AML-193 (cell line): ENCODE measurements at places on chromosomes 7 and 10.

DNA sequence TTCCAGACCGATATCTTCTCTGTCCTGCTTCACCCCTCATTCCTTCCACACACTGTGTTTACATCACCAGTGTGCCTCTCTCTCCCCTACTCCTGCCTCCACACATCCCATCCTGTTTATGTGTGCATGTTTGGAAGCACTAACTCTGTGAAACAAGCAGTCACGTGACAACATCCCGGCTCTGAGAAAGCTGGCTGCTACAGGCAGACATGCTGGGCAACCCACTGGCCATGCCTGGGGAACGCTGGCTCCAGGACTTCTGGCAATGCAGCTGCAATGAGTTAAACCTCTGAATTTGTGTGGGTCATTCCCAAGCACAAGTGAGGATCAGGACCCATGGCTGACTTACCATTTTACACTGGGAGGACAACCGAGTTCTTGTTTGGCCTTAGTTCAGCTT lies 74.0 kb downstream of the WNT2 start:
- DNase-seq: no peak

GRCh38 chr10:129833994-129834739 lies 129.9 kb downstream of the EBF3 start:
- no peak for DNase-seq

DNA sequence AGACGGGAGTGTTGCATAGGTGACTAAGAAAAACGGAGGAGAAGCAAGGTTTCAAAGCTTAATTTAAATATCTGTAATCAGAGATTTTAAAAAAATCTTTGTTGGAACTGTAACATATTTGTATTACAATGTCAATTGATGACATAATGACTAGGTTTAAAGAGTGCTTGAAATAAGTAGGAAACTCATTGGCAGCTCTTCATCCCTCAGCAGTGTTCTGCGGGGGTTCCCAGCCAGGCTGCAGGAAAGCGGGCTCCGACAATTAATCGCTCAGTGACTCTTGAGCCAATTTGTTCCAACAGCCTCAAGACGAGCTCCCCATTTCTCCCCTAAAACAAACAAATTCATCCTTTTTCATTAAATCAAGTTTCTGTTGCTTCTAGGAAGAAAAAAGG lies 22.6 kb downstream of the CPXM2 start:
- DNase-seq: no peak

GRCh38 chr7:9945857-9946256 lies 1027.8 kb upstream of the PHF14 start:
- no peak for DNase-seq
